ENCODE measurements at places on chromosomes 1 and 21.

DNA sequence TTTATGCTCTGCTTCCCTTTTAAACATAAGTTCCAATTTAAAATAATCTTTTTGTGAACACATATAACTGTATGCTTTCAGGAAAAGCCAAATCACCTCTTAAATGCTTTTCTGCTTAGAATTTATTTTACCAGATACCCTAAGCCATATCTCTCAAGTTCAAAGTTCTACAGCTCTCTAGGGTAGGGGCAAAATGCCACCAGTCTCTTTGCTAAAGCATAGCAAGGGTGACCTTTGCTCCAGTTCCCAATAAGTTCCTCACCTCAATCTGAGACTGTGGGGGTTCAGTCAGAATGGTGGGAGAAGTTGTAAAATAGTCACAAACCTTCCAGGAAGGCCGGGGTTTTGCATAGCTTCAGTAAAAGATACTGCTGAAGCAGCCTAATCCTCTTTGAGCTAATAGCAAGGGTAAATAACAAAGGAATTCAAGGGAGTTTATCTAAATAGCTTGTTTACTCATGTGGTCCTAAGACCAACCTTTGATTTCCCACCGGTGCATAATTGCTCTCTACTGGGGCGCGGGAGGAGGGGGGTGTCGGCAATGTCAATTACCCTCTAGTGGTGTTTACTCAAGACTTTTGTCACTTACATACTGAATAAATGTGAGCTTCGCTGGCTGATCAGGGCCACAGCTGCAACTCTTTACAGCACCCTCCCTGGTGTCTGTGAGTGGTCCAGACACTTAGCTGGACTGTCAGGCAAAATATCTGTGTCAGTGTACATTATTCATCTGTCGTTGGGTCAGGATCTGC is 1376.2 kb downstream of the NCAM2 start:
- no peak for DNase-seq

GRCh38 chr1:61233121-61233660 is 150.8 kb downstream of the NFIA start:
- DNase-seq, result no peak

DNA sequence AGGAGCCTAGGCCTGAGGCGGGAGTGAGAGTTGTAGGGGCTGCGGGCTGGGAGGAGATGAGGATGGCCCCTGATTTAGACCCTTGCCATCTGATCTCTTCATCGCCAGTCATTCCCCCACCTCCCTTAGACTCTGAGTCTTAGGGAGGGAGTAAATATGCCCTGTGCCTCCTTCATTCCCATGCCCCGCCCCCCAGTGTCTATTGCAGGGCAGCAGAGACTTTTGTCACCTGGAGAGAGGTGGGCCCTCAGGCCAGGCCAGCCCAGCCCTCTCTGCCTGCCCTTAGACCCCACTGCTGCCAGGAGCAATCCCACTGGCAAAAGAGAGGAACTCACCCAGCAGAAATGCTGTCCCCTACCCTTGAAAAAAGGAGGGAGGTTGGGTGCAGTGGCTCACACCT is 3.2 kb upstream of the MFAP2 start:
- no peak for DNase-seq

DNA sequence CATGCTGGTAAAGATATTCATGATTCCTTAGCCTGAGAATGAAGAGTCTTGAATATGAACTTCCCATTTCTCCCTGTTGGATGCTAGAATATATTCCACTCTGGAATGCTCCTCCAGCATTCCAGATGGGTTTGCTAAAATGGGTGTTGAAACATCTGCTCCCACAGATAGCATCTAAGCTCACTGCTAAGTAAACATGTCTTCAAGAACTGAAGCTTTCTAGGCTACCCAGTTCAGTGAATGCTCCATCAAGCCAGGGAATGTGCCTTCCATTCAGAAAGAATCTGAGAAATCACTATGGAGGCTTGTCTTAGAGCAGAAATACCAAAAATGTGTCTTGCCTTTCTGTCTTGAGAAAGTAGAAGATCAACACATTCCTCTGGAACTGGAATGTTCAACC is 81.1 kb downstream of the TNFSF18 start:
- DNase-seq, result no peak
